ENCODE measurements at places on chromosomes 7 and 10.
A peak's percentile ranks its signal among the peaks of the same experiment; 100 is the strongest.

DNA sequence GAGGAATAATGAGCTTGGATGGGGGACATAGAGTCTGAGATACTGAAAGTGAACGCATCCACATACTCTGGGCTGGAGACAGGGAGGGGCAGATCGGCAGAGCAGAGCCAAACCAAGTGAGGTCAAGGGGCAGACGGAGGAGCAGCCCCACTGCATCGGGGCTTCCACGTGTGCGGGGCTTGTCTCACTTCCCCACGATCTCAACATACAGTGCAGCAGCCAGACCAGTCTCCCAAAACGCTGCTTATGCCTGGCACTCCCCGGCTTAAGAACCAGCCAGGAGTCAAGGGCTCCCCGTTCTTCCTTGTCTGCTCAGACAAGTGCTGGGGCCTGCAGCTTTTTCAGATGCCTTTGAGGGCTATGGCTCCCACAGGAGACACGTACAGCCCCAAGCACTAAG lies 43.6 kb downstream of the PARP12 start:
- no peak for DNase-seq

DNA sequence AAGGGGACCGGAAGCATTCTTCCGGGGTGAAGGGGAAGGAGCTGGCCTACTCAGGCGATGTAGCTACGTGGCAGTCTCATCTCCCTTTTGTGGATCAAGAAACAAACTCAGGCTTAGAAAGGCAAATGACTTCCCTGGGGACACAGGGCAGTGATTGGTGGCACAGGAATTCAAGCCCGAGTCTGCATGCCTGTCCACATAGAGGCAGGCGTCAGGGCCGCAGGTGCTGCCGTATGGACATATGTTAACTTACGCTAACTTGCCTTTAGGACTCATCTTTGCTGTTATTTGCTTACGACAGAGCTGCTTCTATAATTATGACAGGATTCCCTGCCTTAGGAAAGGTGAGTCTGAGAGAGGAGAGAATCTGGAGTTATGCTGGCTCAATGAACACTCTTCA lies 42.3 kb upstream of the KLF6 start:
- DNase-seq, result no peak

DNA sequence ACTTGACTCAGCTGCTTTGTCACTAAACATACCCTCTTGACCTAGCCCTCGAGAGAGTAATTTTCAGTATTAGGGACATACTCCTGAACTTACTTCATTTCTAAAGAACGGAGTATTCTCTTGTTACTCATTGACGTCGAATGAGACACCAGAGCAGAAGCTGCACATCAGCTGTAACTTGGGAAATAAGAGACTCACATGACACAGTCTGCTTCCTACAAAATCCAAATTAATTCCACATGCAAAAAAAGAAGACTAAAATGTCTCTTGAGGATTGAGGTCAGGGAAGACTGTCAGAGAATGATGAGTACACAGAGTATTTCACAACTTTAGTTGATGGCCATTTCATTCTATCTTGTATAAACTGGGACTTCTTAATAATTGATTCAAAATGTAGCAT lies 114.7 kb upstream of the EGFR start:
- peak; percentile 74 for DNase-seq

GRCh38 chr7:39644170-39644569 lies 20.8 kb downstream of the RALA start:
- DNase-seq, result peak; percentile 77

GRCh38 chr10:95693071-95693667 lies 558 bp downstream of the TCTN3 start:
- peak; percentile 2 for DNase-seq

- DNase-seq, result peak; percentile 35
These were observed 307.6 kb downstream of the FRMD4A start for GRCh38 chr10:14022954-14023672.

- no peak for DNase-seq
These were observed 8.9 kb upstream of the GRK5 start for GRCh38 chr10:119198438-119198837.

DNA sequence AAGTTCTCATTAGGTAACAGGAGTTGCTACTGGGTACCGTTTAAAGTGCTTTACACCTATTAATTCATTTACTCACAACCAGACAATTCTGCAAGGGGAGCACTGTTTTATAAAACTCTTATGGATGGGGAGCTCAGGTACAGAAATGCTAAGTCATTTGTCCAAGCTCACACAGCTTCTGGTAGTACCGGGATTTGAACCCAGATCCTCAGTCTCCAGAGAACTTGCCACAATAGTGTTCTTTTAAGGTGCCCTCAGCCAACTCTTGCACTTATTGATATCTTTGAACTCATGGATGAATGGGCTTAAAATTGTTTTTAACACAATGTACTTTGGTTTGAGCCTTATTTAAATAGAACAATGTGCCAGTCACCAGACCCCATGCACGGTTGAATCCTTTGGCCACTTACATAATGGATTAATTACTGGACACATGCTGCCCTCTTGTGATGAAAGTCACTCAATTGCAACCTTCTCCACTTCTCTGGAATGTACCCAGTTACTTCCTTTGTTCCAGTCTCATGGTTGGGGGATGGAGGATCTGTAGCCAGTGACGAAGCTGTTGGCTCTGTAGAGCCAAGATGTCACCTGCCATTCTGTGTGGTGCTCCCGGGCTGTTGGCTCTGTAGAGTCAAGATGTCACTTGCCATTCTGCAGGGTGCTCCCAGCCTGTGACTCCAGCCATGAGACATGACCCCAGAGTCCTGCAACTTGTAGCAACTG lies 65.6 kb downstream of the NOD1 start:
- DNase-seq, result peak; percentile 71

DNA sequence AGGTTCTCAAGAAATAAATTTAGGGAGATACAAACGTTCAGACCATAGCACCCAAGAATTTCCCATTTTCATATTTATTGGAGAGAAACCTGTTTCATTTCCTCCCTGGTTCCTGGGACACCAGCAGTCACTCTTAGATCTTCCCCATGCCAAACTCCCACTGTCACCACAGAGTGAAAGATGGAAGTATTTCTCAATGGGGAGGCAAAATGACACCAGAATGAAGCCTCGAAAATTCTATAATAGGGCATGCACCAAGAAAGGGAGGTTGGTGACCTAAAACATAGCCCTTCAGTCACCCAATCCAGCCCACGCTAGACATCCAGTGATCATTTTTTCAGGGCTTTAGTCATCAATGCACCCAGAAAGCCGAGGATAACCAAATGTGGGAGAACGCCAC lies 148.1 kb upstream of the PLXDC2 start:
- no peak for DNase-seq

GRCh38 chr7:39757604-39758003 lies 134.2 kb downstream of the RALA start:
- no peak for DNase-seq

- DNase-seq, result no peak
These were observed 619.0 kb downstream of the PARD3 start for GRCh38 chr10:34196058-34196433.

- no peak for DNase-seq
These were observed 29.1 kb upstream of the RHOBTB1 start for GRCh38 chr10:60973086-60973485.

DNA sequence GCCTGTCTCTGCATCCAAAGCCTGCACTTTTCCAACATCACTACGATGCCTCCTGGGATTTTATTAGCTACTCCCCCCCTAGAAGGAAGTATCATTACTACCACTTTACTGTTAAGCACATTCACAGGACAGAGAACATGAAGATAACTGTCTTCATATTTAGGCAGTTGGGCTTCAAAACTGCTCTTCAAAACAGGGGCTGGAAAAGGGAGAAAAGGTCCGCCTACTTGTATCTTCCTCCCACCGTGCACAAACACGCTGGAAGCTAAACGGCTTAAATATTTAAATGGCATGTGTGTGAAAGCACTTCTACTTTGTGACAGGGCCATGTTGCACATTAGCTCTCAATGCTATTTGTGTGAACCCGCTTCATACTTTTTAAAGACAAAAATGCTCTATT lies 999 bp downstream of the ITIH5 start:
- no peak for DNase-seq

- DNase-seq, result no peak
These were observed 548.7 kb upstream of the GALNT17 start for GRCh38 chr7:70582927-70583895.

GRCh38 chr10:117684046-117684610 lies 141.6 kb downstream of the EMX2 start:
- DNase-seq, result no peak

- peak; percentile 68 for DNase-seq
These were observed 66.7 kb downstream of the EMX2 start for GRCh38 chr10:117609095-117609795.

- peak; percentile 7 for DNase-seq
These were observed 19.1 kb downstream of the ATOH7 start for GRCh38 chr10:68212721-68213352.

GRCh38 chr10:79981450-79982361 lies 32.8 kb upstream of the SFTPD start:
- DNase-seq, result peak; percentile 15

DNA sequence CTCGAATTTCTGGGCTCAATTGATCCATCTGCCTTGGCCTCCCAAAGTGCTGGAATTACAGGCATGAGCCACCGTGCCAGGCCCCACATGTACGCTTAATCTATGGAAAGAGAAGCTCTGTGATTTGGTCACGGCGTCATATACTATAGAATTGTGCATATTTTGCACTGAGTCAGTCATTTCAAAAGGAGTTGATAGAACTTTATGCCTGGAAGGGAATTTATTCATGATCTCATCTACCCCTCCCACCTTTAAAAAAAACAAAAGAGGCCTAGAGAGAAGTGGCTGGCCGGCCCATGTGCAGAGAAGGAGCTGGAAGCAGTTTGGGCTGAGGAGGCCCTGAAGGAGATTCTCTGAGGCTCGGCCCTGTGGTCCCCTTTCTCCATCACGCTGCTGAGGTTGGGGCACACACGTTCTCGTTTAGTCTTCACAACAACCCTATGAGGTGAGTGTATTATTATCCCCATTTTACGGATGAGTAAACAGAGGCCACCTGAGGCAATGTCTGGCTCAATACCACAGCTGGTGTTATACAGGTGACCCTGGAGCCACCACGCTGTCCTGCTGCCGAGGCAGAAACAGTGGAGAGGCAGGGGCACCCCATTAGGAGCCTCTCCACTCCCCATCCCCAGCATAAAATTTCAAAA lies 47.2 kb upstream of the ZRANB1 start:
- no peak for DNase-seq

GRCh38 chr10:3172081-3172445 lies 519 bp downstream of the PITRM1 start:
- peak; percentile 65 for DNase-seq

- no peak for DNase-seq
These were observed 52.5 kb downstream of the KLRG2 start for GRCh38 chr7:139431010-139431409.

DNA sequence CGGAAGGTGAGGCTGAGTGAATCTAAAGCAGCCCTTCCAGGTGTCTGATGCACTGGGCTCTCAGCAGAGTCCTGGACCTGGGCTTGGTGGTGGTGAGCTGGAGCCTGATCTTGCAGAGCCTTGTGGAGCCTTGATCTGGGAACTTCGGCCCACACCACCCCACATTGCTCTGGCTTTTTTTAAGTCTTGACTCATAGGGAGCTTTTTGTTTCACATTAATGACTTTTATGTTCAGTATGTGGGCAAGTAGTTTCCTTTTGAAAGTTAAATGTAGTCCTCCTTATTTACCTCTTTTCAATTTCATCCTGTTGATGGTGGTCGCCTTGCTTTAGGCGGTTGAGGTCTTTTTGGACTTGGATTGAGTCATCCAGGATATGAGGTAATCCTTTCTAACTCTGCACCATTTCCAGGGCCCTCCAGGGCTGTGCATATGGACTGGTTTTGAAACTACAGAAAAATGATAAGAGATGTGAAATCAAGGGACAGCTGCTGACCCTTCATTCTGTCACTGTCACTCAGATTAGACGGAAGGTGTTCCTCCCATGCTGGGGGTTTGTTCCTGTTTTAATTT lies 2.9 kb upstream of the NRAP start:
- DNase-seq, result peak; percentile 36

GRCh38 chr7:127792528-127793342 lies 140.7 kb downstream of the SND1 start:
- no peak for DNase-seq

DNA sequence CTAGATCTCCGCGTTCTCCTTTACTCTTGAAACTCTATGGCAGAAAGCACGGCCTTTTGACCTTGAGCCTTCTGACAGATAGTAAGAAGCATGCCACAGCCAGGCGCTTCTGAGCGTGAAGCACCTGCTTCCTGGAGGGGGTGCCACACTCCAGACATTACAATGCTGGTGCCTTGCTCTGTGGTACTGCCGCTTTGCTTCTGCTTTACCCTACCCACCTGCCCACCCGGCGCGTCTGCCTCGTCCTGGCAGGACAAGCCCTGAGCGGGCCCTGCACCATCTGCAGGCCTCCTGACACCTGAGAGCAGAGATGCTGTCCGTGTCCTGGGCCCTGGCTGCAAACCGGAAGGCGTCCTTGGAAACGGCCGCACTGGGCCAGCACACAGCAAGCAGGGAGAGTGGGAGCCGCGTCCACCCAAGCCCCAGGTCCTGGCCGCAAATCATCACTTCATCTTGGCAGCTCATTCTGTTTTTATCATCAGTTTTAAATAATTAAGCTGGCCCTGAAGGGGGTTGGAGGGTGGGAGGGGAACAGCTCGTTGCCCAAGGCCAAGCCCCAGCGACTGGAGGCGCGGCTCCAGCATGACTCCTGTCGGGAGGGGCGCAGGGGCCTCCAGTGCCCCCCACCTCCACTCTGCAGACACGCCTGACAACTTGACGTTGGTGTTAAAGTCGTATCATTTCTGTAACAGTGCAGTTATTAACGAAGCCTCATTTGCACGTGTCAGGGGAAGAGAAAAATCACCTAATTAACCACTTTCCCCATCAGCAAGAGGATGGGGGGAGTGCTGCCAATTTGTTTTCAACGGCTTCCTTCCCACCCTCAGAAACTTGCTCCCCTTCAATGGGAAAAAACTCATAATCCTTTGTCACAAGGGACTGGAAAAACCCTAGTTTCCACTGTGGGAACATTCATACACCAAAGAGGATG lies 132.2 kb downstream of the MAD1L1 start:
- no peak for DNase-seq

DNA sequence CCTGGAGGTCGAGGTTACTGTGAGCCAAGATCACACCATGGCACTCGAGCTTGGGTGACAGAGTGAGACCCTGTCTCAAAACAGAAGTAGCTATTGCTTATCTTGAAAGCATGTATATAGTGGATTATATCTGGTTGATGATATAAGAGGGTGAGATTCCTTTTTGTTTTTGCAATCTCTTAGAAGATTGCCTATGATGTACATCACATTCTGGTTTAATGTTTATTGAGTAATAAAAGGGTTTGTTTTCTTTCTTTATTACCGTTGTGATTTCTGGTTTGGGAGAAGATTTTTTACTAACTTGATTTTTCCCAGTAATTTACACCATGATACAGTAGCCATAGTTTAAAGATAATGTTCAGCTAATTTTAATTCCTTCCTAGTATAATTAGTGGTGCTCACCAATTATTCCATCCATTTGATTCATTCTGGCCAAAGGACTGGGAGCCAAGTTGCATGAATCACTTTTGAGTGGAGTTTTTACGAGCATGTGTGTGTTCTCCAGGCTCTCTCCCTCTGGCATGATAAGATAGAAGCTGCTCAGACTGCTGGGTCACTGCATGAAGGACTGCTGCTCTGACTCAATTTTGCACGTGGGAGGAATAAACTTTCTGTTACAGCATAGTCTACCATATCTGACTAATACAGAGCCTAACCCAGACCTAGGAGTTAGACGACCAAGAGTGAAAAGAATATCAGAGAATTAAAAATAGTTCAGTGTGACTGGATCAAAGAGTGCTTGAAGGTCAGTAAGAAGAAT lies 13.5 kb upstream of the TSPAN13 start:
- DNase-seq, result peak; percentile 99

GRCh38 chr10:78867555-78867939 lies 201.2 kb upstream of the ZMIZ1 start:
- DNase-seq, result no peak
